ENCODE measurements at places on chromosomes 7 and 10.

DNA sequence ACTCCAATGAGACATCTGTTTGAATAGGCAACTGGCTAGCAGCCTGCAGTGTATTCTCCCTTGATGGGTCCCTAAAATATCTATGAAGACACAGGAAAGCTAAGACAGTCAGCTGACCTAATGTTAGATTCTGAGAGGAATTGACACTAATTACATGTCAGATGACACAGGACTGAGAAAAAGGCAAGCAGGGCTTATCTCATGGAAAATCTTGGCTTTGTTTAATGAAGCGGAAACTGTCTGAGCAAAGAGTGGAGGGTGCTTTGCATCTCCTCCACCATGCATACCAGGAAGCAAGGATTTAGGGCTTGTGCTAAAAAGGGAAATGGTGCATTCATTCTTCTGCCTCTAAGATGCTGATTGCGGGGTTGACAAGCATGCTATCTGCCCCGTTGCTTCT, 135.5 kb upstream of the GLI3 start:
- DNase-seq, result no peak

DNA sequence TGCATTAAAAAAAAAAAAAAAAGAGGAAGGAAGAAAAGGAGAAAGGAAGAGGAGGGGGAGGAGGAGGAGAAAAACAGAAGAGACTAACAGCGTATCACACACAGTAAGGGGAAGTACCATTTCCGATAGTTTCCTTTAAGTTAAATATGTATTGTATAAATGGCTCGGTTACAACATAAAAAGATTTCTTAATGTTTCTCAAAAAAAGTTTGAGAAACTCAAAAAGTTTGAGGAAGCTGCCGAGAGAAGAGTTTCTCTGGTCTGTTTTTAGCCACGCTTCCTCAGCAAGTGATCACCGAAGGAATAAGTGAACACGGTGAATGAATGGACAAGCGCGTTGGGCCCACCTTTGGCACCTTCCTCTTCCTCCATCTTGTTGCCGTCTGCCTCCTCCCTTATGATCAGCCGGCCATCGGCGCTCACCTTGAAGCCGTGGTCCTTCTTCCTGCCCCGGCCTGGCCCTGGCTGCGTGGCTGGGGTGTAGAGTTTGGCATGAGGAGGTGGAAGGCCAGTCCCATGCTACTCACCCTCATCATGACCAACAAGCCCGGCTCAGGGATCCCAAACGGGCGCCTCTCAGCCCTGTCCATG, 31.3 kb upstream of the FRAT2 start:
- DNase-seq, result no peak

DNA sequence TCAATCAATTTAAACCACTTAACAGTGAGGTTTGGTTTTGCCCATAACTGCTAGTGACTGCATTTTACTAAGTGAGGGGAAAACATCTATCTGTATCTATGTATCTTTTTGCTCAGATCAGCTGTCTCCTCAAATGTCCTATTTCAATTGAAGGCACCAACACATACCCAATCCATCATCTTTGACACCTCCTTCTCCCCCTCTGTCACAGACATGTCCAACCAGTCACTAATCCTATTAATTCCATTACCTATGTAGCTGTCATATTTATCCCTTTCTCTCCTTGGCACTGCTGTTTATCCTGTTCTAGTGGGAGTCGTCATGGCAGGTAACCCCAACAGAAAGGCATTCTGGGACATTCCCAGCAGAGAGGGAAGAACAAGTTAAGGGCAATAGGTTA, 975.2 kb upstream of the AUTS2 start:
- no peak for DNase-seq

DNA sequence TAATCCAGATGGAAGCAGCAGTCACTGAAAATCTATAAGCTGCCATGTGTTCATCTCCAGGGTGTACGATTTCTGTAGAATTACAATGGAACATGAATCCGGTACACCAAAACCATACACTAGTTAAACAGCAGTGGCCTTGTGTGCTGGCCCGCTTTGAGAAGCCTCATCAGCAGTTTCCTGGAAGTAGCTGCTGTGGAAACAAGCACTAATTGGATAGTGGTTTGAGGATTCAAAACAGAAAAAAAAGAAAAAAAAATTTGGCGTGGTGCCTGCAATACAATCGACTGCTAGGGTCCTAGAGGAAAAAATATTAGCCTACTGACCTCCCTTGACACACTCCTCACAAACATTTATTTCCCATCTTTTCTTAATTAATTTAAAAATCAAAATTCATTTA, 545.9 kb downstream of the SORCS1 start:
- DNase-seq, result no peak

DNA sequence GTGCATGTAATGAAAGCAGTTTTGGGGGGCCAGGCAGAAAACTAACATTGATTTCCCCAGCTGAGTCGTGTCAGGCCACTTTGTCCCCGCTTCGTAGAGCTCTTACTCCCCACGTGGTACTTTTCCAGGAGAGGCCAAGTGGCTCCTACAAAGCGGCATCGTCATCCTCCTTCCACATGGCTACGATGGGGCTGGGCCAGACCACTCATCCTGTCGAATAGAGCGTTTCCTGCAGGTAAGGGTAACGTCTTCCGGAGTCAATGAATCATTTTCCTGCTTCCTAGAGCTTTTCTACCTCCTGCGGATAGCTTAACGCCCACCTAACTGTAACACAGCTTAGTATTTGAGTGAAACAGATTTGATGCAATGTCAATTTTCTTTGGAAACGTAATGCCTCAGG, 21.7 kb upstream of the SEC61A2 start:
- DNase-seq, result no peak

- DNase-seq, result no peak
These were observed 2.4 kb downstream of the ABCC2 start for GRCh38 chr10:99784727-99785441.

GRCh38 chr7:85021101-85021704, 165.7 kb downstream of the SEMA3D start:
- no peak for DNase-seq

GRCh38 chr10:119893074-119893473, 544 bp downstream of the SEC23IP start:
- DNase-seq, result no peak

- DNase-seq, result no peak
These were observed 330.1 kb downstream of the PAXIP1 start for GRCh38 chr7:154672659-154673415.

GRCh38 chr7:11642841-11643240, 189.2 kb downstream of the THSD7A start:
- DNase-seq, result no peak

- no peak for DNase-seq
These were observed 15.8 kb downstream of the SFXN4 start for GRCh38 chr10:119149729-119150128.

- DNase-seq, result no peak
These were observed 327.2 kb downstream of the KCNMA1 start for GRCh38 chr10:77310288-77310840.

- DNase-seq, result no peak
These were observed 513.7 kb downstream of the RPS24 start for GRCh38 chr10:78547397-78547796.

GRCh38 chr7:79282070-79282694, 171.3 kb downstream of the MAGI2 start:
- no peak for DNase-seq

DNA sequence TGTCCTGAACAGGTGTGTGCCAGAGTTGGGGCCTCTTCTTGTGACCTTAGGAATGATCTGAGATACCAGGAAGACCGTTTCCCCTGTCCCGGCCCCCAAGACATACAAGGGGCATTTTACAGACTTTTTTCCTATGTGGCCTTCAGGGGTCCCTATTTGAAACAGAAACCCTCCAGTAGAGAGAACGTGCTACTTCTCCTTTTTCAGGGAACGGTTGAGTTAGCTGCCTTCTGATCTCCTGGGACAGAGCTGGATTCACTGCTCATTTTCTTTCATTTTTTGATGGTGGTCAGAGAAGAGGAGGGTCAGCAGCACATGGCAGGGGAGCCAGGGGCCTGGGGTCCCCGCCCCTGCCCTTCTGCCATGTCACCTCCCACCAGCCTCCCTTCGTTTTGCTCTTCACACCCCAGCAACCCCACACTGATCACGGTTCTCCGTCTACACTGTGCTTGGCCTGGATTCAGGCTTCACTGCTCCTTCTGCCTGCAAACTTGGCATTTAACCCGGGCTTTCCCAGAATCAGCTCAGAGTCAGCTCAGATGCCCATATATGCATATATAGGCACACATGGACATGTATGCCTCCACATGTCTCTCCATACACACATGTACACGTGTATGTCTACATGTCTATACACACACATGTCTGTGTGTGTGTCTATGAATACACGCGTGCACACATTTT, 138.1 kb upstream of the BTBD16 start:
- no peak for DNase-seq

GRCh38 chr7:17595546-17595945, 297.1 kb downstream of the AHR start:
- no peak for DNase-seq

GRCh38 chr10:84590327-84591193, 262.2 kb downstream of the CCSER2 start:
- DNase-seq, result no peak

DNA sequence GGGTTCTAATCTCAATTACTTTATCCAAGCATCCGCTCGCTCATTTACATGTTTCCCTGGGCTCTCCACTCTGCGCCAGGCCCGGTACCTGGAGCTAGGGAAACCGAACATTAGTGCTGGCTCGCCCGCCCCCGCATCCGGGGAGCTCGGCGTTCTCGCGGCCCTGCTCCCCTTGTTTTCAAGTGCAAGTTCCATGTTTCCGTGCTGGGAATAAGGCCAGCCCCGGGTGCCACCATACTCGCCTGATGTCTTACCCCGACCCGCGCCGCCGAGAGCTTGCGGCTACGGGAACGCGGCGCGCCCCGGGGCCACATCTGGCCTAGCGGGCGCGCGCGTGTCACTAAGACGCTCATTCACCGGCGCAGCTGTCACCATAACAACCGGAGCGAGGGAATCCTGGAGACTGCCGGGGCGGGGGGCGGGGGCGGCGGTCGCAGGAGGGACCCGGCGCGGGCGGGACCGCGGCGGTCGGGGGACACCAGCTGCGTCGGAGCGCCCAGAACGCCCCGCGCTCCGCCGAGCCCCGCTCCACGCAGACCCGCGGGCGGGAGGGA, at the start of gene NEURL1:
Gene NEURL1, plus strand, starts transcription at position 344 of the 554 bp plus-strand sequence. CDS start 683 bp downstream, outside the sequence.
- DNase-seq, result peak; percentile 29

Data from CD4-positive, alpha-beta T cell treated with Interleukin-21 for 1 hour (primary cell).